Activated effector memory CD4-positive, alpha-beta T cell treated with anti-CD3 and anti-CD28 coated beads, Interleukin-2, amount 50 U/mL, for 16 hours (primary cell): ENCODE measurements at places on chromosomes 12 and 14.

- no peak for DNase-seq
Observed at GRCh38 chr14:24840204-24840893, 206.4 kb upstream of the GZMB start.

DNA sequence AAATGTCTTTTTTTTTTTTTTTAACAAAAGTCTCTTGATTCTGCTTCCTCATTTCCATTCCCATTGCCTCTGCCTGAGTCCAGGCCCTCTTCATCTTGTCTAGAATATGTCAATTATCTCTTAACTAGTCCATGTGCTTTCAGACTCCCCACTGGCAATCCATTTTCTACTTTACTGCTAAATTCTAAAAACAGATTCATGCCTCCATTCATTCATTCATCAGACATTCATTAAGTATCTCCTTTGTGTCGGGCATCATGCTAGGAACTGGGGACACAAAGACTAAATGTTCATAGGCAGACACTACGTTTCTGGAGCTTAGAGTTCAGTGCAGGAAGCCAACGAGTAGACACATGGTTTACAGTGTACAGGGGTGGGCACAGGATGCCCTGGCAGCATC lies 9.6 kb upstream of the NEDD1 start:
- no peak for DNase-seq

DNA sequence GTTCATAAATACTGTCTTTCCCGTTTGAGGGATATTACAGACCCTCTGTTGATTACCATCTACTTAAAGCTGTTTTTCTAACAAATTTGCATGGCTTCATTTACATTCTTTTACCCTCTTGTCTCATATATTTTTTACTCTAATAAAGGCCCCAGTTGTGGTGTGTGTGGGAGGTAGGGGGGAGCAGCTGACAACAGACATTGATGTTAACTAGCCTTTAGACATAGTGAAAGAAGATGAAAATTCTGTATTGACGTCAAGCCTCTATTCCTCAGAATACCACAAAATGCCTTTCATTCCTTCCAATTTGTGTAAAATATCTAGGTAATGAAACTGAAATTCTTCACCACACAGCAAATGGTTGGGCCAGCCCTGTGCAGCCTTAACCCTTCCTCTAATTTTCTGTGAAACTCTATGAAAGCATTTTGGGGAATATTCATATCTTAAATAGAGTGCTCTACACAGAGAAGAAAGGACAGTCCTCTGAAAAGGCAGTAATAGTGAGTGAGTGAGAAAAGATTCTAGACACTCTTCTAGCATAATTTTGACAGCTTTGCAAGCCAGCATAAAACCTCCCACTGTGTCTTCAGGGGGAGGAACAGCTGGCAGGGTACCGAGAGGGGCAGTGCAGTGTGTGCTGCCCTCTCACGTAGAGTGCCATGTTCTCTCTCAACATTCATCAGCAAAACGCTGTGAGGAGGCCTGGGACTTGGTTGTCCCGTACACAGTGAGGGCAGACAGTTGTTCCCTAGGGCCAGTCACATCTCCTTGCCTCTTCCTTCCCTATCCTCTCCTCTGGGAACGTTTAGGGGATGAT lies 20.1 kb upstream of the CERS5 start:
- DNase-seq: peak; percentile 75

DNA sequence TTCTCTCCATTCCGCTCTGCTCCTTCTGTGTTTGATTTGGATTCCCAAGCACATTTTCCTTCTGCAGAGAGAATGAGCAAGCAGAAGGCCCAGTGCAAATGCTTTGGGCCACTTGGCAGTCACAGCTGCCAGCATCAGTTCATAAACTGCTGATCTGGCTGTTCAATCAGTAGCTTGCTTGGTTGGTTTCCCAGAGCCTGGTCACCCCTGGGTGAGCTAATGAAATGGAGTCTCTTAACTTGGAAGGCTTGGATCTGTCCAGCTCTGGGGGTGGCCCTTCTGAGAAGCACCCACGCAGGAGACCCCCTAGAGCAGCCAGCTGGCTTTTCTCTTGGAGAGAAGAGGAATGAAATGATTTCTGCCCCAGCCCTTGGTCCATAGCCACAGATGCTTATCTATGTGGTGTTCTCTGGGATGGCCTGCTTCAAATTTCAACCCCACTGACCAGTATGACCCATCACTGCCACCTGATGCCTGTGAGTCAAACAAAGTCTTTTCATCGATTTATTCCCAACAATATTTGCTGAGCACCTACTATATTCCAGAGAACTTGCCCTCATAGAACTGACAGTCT lies 30.3 kb downstream of the FAIM2 start:
- peak; percentile 27 for DNase-seq

DNA sequence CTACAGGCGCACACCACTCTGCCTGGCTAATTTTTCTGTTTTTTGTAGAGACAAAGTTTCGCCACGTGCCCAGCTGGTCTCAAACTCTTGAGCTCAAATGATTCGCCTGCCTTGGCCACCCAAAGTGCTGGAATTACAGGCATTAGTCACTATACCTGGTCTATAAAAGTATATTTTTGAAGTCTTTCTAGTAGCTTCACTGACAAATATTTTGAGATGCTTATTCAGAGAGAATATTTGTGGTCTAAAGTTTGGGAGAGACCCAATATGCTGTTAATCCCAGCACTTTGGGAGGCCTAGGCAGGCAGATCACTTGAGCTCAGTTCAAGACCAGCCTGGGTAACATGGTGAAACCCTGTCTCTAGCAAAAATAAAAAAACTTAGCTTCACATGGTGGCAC lies 22.0 kb upstream of the PPP1R12A start:
- DNase-seq: no peak

DNA sequence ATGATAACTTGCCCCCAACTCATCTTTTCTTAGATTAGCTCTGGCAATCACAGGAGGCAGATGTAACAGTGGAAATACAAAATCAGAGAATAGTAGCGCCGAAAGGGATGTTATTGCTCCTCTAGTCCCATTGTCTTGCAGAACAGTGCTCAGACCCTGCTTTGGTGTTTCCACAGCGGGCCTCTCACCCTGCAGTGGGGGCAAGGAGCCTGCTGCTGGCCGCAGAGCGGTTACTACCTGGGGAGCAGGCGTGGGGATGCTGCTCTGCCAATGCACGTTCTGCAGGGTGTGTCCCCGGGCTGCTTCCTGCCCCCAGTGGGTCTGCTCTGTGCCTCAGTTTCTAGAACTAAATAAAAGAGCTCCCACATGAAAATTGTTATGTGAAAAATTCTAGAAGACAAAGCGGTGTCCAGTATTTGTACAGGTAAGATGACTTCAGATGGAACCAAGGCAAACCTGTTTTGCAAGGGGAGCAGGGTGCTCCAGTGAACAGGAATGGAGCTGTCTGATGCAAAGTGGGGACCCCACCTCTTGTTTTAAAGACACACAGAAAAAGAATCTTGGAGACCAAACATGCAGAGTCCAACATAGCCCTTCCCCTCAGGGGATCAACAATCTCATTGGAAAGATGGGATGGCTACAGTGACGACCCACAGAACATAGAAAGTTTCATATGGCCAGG lies 35.5 kb downstream of the LRRC74A start:
- no peak for DNase-seq

GRCh38 chr14:94129758-94130414 lies 482 bp upstream of the IFI27L2 start:
- peak; percentile 72 for DNase-seq

- no peak for DNase-seq
Observed at GRCh38 chr12:93127107-93127560, 198.0 kb upstream of the EEA1 start.

DNA sequence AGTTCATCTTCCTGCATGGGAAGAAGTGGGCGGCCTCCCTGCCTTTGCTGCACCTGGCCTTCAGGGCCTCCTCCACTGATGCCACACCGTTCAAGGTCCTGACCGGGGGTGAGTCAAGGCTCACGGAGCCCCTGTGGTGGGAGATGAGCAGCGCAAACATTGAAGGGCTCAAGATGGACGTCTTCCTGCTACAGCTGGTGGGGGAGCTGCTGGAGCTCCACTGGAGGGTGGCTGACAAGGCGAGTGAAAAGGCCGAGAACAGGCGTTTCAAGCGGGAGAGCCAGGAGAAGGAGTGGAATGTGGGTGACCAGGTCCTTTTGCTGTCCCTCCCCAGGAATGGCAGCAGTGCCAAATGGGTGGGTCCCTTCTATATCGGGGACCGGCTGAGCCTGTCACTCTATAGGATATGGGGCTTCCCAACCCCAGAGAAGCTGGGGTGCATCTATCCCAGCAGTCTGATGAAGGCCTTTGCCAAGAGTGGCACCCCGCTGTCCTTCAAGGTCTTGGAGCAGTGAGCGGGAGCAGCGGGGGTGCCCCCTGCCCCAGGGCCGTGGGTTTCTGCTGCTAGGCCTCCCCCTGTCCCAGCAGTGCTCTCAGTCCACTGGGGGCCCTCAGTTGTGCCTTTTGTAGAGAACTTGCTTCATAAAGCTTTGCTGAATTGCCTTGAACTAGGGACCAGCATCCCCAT lies 12.4 kb downstream of the CBLN3 start:
- DNase-seq: no peak

DNA sequence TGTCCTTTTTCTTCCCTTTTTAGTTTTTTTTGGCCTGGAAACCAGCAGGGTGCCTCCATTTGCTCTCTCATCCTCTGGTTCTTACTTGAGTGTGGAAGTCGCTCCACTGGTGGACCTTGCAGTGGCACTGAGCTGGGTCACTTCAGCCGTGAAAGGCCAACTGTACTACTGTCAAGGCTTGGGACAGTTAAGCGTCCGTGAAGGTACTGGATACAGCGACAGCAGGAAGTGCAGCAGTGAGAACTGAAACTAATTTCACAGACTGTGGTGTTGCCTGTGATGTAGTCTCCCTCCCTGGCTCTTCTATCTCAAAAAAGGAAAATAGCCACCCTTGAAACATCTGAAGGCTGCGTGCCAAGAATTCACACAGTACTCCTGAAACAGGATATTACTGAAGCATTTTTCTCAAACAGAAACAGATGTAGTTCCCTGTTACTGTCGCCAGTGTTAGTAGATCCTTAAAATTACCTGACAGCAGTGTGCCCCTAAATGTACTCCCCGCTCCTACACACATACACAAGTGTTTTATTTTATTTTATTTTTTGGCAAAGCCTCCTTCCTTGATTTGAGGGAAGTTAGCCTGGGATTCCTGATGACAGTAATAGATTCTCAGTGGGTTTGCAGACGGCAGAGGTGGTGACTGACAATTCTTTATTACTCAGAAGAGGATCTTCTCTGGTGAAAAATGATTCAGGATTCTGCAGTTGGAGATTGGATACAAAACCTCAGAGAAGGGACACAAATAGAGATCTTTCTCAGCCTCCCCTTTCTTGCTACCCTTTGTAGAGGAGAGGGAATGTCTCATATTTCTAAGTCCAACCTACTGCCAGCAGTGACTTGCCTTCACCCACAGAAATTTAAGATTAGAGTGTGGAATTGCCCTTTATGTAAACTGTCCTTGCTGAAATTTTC lies 4.4 kb downstream of the SUSD6 start:
- DNase-seq: peak; percentile 76

DNA sequence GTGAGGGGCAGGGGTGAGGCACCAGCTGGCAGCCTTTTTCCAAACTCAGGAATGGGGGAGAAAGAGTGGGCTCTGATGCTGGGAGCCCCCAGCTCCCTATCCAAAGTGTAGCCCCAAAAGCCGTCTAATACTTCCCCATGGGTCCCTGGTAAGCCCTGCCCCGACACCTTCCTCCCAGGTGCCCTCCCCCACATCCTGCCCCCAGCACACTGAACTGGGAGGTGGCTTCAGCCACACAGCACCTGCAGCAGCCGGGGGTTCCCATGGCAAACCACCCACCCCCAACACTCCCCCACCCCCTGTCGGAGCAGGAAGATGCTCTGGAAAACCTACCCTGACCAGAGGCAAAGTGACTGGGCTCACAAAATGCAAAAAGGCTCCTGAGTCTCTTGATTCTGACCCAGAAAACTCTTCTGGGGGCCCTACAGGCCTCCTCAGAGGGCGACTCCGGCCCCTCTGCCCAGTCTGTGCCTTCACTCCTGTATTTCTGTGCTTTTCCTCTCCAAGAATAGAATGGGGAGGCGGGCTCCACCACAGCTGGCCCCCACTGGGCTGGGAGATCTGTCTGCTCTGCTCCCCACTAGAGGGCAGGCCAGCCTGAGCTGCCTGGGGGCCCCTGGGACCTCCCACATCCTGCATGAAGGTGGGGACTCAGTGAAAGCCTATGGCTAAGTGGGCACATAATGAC lies 81.6 kb downstream of the ITPK1 start:
- peak; percentile 70 for DNase-seq

- no peak for DNase-seq
Observed at GRCh38 chr12:118036672-118037411, 20.3 kb downstream of the RFC5 start.

- no peak for DNase-seq
Observed at GRCh38 chr12:111975161-111975931, 37.6 kb downstream of the TMEM116 start.

DNA sequence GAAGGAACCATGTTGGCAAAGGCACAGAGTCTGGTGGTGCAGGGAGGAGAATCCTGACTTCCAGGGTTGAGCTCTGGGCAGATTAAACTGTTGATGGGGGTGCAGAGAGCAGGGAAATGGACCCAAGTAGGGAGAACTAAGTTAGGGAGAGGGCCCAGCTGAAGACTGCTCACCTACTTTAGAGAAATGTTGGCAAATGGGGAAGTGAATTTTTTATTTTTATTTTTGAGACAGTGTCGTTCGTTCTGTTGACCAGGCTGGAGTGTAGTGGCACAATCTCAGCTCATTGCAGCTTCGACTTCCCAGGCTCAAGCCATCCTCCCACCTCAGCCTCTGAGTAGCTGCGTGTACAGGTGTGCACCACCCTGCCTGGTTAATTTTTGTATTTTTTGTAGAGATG lies 32.1 kb upstream of the TUBA1A start:
- no peak for DNase-seq

DNA sequence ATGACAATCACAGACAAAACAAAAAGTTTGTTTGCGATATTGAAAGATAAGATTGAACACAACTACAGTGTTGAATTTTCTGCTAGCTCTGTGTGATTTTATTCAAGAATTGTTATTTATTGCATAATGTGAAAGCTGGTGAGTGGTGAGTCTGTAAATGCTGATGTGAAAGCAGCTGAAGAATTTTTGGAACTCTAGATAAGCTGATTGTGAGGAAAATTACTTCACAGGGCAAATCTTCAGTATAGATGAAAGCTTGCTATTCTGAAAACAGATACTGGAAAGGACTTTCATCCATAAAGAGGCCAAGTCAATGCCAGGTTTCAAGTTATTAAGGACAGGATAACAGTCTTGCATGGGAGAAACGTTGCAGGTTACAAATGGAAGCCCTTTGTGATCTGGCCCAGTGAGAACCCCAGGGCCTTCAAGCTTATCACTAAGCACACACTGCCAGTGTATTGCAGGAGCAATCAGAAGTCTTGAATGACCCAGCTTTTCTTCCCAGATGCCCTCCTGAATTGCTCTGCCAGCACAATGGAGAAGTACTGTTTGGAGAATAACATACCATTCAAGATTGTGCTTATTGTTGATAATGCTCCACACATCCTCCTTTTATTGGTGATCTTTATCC lies 153.7 kb downstream of the PCNX1 start:
- DNase-seq: no peak
